ENCODE measurements at places on chromosomes 5 and 9. TPM values are rescaled to one million over a fixed set of nuclear protein-coding genes. Genes with fewer than 3 reads are reported as not detected.

DNA sequence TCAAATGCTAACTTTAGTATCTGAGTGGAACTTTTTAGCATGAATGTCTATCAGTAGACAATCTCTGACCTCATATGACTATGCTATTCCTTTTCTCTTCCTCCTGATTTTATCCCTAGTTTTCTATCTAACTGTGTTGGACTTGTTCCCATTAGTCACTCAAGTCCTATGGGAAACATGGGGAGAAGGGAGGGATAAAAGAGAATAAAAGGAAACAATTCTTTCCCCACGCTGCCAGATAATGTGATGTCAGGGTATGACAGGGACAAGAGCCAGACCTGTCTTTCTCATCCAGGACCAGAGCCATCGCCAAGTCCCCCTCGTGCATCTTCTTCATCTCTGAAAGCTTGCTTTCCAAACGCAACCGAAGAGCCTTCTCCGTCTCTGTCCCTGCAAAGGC lies 43.9 kb downstream of the CDK5RAP2 start:
- H3K27me3 ChIP-seq, result no peaks in the 10 kb centered on the region
- H3K4me1 ChIP-seq, result no peaks in the 10 kb centered on the region
- no peak overlapping the region for H3K4me3 ChIP-seq
- no peaks in the 10 kb centered on the region for H3K36me3 ChIP-seq
- H3K27ac ChIP-seq, result no peak overlapping the region
- DNase-seq, result no peak

- no peak overlapping the region for H3K4me3 ChIP-seq
- no peak overlapping the region for H3K27ac ChIP-seq
- no peaks in the 10 kb centered on the region for H3K36me3 ChIP-seq
- no peaks in the 10 kb centered on the region for H3K27me3 ChIP-seq
- no peaks in the 10 kb centered on the region for H3K4me1 ChIP-seq
Observed at GRCh38 chr5:7425830-7426229, 29.9 kb downstream of the ADCY2 start.

GRCh38 chr5:151249281-151249680 lies 3.7 kb upstream of the GM2A start:
- H3K4me1 ChIP-seq, result no peaks in the 10 kb centered on the region
- no peak for DNase-seq
- H3K4me3 ChIP-seq, result no peak overlapping the region
- H3K27ac ChIP-seq, result no peak overlapping the region

GRCh38 chr9:137222190-137223077 lies at the start of gene RNF208:
Gene RNF208 (minus strand): TSS chr9:137222240. CDS start chr9:137221212, 1,028 bp downstream.
- H3K27me3 ChIP-seq, result no peaks in the 10 kb centered on the region
- H3K4me1 ChIP-seq, result peaks cover 44% of the 10 kb centered on the region
- H3K36me3 ChIP-seq, result no peaks in the 10 kb centered on the region
- H3K4me3 ChIP-seq, result peak within 1 kb of the TSS; percentile 62
- H3K27ac ChIP-seq, result peak within 1 kb of the TSS; percentile 85

GRCh38 chr9:86099701-86100364 lies 475 bp upstream of the GOLM1 start:
- H3K4me3 ChIP-seq, result peak overlapping the region; percentile 82
- H3K27me3 ChIP-seq, result no peaks in the 10 kb centered on the region
- H3K36me3 ChIP-seq, result no peaks in the 10 kb centered on the region
- H3K27ac ChIP-seq, result peak overlapping the region; percentile 67

Gene ZNG1E
- total RNA-seq, result 70.8 TPM

Gene KCNN2
- not detected for total RNA-seq

Gene PCDHB11
- total RNA-seq, result 2.8 TPM

Gene ADRB2
- total RNA-seq, result 0.85 TPM

Gene C5orf58
- total RNA-seq, result not detected

Gene ZNG1C
- 46.4 TPM for total RNA-seq
